HCT116 (cell line): ENCODE measurements at places on chromosomes 4 and X.

GRCh38 chrX:130413415-130413814 is 11.6 kb downstream of the RBMX2 start:
- DNase-seq: no peak

DNA sequence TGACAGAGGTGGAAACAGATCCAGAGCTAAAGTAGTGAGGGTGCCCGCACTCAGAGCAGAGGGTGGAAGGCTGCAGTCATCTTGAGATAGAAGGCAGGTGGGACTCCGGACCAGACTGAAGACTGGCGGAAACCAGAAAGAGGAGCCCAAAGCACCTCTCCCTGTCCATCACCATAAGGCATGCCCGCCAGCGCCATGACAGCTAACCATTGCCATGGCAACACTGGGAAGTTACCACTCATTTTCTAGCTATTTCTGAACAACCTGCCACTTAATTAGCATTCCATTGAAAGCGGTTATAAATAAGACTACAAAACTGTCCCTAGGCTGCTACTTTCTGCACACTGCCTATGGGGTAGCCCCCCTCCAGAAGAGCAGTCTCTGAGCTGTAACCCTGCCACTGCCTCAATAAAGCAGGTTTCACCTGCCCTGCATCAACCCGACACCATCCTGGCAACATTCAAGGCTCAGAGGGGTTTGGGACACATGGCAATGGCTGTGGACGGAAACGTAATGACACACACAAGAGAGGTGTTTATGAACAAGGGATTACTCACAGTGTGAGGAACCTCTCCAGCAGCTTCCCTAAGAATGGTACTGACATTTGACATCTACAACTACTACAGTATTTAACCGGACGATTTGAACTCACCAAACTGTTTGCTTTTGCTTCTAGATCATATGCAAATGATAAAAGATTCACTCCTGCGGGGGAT is 27.8 kb upstream of the FGFBP2 start:
- DNase-seq: no peak

DNA sequence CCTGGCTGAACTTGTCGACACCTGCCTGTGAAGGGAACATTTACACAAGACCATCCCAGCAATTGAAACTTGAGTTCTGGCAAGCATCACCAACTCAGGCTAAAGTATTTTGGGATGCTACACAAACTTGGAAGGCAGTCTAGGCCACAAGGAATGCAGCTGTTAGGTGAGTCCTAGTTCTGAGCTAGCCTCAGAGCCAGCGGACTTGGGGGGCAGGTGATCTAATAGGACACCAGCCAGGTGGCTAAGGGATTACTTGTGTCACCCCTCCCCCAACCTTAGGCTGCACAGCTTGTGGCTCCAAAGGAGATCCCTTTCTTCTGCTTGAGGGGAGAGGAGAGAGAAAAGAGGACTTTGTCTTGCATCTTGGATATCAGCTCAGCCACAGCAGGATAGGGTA is 62.3 kb upstream of the DKK2 start:
- no peak for DNase-seq

DNA sequence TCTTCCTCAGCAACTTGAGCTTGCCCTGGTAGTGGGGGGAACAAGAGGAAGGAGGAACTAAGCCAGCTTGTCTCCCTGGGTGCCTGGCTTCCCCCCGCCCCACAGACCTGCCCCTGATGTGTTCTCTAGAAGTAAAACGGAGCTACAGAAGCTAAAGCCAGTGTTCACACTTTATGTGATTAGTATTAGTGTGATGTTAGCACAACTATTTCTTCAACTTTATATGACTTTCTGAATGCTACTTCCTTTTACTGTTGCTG is 10.7 kb downstream of the RGS12 start:
- no peak for DNase-seq
